ENCODE measurements at places on chromosomes 6 and 20.

DNA sequence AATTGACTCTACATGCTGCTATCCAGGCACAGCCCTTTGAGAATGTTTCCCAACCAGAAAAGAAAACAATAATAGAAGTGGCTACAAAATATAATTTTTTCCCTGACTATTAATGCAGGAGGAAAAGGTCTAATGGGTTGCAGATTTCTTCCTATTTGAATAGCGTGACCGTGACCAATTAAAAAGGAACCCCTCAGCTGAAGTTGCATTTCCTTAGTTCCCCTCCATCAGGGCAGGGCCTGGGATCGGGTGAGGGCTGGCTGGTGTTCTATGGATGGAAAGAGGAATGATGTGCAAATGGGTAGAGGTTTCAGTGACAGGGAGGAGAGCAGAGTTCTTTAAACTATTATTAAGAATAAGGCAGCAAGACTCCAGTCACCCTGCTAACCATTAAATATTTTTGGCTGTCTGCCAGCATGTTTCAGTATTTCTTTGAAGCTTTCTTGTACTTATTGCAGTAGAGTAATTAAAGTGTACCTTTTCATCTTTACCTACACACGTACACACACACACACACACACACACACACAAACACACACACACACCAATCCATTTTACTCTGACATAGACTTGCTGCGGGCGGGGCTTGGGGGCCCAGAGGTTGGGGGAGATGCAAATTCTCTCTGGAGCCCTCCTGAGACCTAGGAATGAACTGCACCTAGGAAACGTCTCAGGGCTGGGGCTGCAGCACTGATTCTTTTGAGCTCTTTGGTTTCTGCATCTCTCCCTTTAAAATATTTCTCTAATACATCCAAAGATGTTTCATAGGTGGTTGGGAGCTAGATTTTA is 154.8 kb upstream of the SLC35B3 start:
- DNase-seq: no peak

DNA sequence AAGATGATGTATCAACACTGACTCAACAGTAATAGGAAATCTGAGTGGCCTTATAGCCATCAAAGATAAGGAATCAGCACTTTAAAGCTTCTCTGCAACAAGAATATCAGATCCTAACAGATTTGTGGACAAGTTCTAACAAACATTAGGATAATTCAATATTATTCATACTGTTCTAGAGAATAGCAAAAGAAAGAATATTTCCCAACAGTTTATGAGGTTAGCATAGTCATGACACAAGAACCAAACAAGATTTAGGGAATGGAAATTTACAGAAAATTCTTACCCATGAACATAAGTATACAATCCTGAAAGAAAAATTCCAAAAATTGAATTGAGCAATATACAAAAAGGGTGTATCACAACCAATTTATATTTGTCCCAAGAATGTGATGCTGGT is 64.3 kb upstream of the BTBD3 start:
- no peak for DNase-seq

DNA sequence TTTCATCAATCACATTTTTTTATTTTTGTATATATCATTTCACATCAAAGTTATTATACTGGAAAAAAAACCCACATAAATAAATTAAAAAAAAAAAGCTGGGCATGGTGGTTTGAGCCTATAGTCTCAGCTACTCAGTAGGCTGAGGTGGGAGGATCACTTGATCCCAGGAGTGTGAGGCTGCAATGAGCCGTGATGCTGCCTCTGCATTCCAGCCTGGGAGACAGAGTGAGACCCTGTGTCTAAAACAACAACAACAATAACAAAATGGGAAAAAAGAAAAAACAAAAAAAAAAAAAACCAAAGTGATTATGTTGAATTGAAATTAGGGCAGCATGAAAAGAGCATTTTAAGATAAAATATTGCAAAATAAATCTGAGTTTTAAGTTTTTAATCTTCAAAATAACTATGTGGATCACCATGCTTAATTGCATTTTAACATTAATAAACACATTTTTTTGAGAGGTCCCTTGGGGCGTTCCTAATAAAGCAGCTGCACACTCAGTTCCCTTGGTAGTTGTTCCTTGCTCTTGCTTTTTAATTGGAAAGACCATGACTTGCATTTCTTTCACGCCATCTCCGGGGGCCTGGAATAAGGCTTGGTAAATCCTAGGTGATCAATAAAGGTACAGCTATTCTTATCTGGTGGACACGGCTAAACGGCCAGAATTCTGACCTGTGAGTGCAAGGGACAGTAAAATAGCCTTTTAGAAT is 15.1 kb downstream of the NOX3 start:
- no peak for DNase-seq

DNA sequence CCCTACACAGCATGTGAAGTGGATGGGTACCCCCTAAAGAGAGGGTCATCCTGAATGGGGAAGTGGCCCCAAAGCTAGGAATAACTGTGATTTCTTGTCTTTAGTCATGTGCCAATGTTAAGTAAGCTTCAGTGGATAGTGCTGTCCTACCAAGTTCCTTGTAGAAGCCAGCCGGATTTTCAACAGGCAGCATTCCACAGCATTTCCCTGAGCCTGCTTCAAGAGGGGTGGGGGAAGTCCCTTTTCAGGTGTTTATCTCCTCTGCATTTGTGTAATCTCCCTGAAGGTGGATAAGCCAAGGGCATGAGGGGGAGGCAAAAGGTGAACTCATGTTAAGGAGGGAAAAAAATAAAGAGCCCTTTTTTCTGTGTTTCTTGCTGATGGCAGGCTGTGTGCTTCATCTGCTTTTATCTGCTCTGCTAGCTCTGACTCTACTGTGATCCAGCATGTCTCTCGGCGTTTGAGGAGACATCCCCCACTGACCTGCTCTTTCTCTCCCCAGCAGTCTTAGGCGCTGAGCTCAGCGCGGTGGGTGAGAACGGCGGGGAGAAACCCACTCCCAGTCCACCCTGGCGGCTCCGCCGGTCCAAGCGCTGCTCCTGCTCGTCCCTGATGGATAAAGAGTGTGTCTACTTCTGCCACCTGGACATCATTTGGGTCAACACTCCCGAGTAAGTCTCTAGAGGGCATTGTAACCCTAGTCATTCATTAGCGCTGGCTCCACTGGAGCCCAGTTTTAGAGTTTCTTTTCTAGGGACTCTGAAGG is 1.9 kb downstream of the EDN1 start:
- no peak for DNase-seq

- no peak for DNase-seq
These were observed 22.3 kb upstream of the HLA-DQA2 start for GRCh38 chr6:32718879-32719278.

- no peak for DNase-seq
These were observed 11.0 kb downstream of the PANK2 start for GRCh38 chr20:3900187-3900604.

GRCh38 chr6:63188828-63189227 is 22.4 kb upstream of the FKBP1C start:
- no peak for DNase-seq

- no peak for DNase-seq
These were observed 262.4 kb upstream of the SUPT3H start for GRCh38 chr6:45640081-45640491.

- no peak for DNase-seq
These were observed 13.7 kb upstream of the CSE1L start for GRCh38 chr20:49032455-49032854.

DNA sequence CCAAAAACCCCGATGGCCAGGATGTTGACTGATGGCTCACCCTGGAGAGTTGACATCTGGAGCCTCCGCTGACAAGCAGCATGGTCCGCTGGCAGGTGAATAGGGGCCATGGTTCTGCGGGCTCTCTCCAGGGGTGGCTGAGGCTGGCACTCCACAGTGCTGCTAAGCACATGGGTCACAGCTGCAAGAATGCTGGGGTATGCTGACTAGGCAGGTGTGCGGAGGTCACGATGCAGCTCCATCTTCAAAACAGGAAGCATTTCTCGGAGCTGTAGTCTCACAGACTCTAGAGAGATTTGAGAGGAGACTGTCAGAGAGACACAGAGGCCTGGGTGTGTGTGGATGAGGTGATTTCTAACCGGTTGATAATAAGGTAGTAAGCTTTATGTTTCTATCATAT is 341.6 kb downstream of the NRN1 start:
- no peak for DNase-seq

GRCh38 chr6:64439274-64439673 is 803.7 kb downstream of the PHF3 start:
- no peak for DNase-seq

DNA sequence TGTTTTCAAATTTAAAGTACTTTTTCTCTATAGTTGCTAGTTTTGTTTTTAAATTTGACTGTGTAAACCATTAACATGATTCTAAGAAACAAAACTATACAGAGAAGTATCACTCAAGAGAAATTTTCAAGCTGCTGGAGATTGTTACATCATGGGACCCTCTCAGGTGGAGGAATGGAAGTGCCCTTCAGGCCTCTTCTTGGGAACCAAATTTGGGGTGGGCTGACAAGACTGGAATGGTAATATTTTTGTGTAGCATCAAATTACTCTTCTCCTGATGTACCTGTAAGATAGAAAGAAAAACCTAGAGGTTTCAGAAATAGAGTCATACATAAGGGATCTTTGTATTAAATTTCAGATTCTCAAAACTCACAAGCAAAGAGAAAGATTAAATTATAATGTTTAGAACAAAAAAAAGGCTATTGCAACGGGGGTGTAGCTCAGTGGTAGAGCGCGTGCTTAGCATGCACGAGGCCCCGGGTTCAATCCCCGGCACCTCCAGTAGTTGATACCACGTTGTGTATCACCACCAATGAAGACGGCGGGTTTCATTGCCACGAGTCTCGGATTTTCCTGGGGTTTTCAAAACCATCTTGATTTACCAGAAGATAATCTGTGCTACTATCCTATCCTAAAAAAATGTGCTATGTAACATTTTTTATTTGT is 193.7 kb downstream of the GPX5 start:
- no peak for DNase-seq

- no peak for DNase-seq
These were observed 1325.6 kb downstream of the HACE1 start for GRCh38 chr6:103534095-103534494.

- no peak for DNase-seq
These were observed 207.2 kb downstream of the BTBD9 start for GRCh38 chr6:38432479-38432878.

DNA sequence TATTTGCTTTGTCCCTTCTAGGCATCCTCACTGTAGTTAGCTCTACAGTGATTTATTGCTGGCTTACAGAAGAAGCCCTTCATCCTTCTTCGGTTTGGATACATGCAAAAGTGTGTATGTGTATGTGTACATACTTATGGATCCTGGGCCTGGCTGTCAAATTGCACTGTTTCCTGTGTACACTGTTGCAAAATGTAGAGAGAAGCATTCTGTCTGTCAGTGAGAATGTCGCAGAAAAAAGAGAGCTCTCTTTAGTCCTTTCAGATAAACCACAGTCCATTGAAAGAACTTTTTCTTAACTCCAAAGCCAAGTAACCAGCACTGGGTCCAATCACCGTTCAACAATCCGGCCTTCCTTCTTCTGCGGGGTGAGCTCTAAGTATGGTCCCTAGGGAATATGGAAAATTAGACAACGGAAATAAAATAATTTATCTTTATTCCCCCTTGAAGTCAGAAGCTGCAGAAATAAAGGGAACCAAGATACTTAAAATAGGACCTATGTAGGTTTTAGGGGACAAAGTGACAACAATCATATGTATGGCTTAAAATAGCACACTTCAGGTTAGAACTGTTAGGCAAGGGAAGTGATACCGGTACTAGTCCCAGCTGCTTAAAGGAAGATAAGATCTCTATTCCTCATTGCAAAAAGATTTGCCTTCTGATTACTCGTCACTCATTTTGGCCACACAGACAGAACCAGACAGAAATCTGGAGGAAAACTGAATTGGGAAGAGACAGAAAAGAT is 107.0 kb downstream of the CD83 start:
- DNase-seq: no peak

GRCh38 chr6:169778646-169779045 is 27.2 kb downstream of the ERMARD start:
- DNase-seq: no peak

DNA sequence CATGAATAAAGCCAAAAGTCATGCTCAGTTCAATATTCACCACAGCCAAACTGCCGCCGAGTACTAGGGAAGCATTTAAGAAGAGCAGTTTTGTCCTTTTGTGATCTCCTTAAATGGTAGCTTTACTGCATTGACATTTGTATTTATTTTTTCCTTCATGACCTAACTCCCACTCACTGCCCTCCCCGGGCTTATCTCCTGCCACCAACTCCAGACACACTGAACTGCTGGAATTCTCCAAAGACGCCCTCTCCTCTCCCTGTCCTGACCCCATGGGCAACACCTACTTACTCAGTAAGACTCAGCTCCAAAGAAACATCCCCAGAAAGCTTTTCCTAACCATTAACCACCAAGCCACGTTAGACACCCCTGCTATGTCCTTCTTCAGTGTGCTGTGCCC is 48.5 kb upstream of the CNKSR3 start:
- no peak for DNase-seq

- no peak for DNase-seq
These were observed 67.5 kb downstream of the KCNQ5 start for GRCh38 chr6:72689107-72689954.

GRCh38 chr6:21596145-21596948 is 2.8 kb downstream of the SOX4 start:
- DNase-seq: no peak

- DNase-seq: no peak
These were observed 322.6 kb downstream of the PRKN start for GRCh38 chr6:162404951-162405350.

GRCh38 chr20:6884114-6884513 is 116.6 kb downstream of the BMP2 start:
- no peak for DNase-seq

DNA sequence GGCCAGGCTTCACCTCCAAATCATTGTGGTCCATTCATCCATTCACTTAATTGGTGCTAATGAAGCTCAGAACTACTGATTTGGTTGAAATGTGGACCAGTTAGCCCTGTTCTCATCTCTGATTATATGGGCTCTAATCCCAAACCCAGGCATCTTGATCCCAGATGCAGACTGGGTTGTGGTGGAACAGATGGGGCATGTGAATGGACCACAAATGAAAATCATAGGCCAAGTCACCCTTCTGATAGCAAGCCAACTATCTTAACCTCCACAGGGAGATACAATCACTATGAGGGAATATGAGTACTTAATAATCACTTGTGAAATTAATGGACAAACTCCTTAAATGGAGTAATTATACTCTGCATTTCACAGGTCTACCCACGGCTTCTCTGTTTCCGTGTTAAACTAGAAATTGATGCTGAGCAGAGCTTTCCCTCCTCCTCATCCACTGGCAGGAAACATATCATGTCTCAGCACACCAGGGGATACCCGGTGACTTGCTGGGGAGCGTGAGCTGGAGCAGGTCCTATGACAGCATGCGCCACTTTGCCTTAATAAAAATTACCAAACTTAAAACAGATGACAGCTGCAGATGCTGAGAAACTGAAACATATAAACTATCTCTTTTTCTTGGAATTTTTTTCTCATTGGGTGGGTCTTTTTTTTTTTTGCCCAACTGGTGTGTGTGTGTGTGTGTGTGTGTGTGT is 108.8 kb upstream of the HEY2 start:
- DNase-seq: no peak

GRCh38 chr20:36736451-36737182 is 9.3 kb downstream of the NDRG3 start:
- DNase-seq: no peak

DNA sequence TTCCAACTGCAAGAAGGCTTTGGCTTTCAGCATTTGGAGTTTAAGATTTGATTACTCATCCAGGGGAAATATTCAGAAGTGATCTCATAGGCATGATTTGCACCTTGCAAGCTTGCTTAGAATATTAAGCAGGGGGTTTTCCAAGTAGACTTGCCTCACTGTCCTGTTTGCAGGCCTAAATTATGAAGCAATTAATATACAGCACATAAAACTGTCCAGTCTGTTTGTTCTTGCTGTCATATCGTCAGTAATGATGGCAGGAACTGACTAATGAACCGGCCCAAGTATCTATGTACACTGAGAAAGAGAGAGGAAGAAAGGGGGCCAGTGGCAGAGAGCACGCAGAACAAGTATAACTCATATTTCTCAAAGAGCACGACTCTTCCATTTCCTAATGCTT is 212.5 kb upstream of the SUPT3H start:
- no peak for DNase-seq

Measured in amniotic stem cell (primary cell).